ENCODE measurements at places on chromosomes 13 and 19. TPM values are rescaled to one million over a fixed set of nuclear protein-coding genes. Genes with fewer than 3 reads are reported as not detected.

GRCh38 chr13:47291107-47291656 lies 394.3 kb upstream of the HTR2A start:
- no peak for DNase-seq

DNA sequence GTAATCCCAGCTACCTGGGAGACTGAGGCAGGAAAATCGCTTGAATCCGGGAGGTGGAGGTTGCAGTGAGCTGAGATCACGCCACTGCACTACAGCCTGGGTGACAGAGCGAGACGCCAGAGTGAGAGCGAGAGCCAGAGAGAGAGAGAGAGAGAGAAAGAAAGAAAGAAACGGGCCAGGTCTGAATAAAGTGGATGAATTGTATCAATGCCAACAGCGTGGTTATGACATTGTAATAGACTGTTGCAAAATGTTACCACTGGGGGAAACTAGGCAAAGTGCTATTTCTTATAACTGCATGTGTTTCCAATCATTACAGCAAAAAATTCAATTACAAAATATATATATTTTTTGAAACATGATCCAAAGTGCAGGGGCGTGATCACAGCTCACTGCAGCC lies 11.8 kb upstream of the BTBD2 start:
- DNase-seq = peak; percentile 92

DNA sequence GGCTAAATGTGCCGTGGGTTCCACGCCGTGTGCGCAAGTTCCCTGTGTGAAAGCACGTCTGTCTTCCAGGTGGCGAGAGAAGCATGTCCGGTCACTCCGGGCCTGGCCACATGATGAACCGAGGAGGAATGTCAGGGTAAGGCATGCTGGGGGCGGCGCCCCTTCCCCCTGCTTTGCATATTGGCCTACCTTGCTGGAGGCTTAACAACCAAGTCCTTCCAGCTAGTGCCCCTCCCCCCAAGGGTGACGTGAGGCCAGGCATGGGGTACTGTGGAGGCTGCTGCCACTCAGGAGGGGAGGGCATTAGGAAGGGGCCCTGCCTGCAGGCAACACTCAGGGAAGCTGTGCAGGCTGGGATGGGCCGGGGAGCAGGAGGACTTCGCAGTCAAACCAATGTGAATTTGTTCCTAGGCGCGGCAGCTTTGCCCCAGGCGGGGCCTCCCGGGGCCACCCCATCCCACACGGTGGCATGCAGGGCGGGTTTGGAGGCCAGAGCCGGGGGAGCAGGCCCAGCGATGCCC lies 12.5 kb downstream of the MICOS13 start:
- no peak for DNase-seq

- DNase-seq = no peak
Observed at GRCh38 chr13:59024434-59024833, 1139.3 kb downstream of the DIAPH3 start.

DNA sequence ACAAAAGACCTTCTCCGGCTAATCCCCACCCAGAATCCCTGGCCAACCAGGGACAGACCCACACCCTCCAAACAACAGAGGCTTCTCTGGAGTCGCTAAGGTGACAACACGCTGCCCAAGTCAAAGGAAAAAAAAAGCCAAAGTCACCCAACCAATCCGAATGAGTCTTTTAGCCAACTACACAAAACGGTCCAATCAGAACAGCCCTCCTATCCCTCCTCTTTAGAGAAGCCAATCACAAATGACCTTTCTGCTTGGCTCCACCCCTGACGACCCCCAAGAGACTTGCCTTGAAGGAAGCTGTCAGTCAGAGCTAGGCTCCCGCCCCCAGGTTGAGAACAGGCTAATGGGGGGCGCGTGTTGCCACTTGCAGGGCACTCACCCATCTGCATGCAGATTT lies 6.6 kb upstream of the FBXW9 start:
- peak; percentile 58 for DNase-seq

DNA sequence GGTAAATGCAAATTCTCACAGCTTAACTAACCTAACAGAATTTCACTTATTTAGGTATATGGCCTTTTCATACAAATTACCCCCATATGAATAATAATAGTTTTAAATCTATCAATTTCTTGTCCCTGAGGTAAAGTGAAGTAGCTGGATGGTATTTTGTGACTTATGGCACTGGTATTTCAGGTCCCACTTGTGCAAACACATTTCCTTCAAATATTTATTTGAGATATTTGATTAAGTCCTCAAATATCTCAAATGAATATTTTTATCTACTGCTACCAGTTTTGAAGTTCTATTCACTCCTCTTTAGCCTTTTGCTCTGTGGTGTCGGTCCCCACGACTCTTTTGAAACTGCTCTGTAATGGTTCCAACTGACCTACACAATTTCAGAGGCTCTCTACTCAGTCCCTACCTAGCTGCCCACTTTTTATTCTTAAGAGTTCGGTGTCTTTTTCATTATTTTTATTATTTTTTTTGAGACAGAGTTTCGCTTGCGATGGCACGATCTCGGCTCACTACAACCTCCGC lies 59.6 kb upstream of the ZDHHC20 start:
- no peak for DNase-seq

- DNase-seq = no peak
Observed at GRCh38 chr13:67143544-67144115, 86.5 kb downstream of the PCDH9 start.

- no peak for DNase-seq
Observed at GRCh38 chr13:39099231-39099630, 61.0 kb downstream of the NHLRC3 start.

- DNase-seq = peak; percentile 68
Observed at GRCh38 chr19:6091771-6092291, 18.5 kb downstream of the RFX2 start.

DNA sequence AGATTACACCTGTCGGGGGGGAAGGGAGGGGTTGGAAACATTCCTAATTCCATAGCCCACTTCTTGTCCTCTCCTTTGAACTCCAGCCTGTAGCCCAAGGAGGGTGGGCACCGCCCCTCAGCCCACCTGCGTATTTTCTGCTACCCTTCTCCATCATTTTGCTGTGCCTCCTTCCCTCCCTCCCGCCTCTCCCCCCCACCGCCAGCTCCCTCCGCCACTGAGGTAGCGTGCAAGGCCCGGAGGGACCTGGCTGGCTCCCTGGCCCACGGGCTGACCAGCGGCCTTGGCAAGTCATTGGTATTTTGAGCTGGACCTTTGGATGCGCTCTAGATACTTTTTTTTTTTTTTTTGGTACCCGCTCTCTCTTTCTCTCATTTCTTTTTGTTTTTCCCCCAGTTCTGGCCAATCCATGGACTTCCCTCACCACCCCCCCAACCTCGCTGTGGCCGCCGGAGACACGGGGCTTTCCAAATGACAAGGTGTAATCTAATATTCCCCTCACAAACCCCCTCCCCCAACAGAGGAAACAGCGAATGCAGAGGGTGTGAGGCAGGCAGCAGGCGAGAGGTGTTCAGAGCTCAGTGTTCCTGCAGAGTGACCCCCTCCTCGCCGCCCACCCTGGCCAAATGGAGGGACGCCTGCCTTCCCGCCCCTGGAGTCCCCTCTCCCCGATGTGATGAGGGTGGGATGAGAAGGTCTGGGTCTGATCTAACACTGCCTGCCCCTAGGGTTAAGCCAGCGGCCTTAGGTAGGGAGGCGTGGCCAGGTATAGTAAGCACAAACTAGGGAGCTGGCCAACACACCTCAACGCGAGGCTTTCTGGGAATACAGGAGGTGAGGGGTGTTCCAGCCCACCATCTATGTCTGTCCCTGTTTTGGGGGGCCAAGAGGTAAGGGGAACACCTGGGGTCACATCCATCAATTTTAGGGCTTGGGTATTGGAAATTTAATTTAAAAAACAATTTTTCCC lies 89.2 kb downstream of the PTPRS start:
- DNase-seq = no peak

DNA sequence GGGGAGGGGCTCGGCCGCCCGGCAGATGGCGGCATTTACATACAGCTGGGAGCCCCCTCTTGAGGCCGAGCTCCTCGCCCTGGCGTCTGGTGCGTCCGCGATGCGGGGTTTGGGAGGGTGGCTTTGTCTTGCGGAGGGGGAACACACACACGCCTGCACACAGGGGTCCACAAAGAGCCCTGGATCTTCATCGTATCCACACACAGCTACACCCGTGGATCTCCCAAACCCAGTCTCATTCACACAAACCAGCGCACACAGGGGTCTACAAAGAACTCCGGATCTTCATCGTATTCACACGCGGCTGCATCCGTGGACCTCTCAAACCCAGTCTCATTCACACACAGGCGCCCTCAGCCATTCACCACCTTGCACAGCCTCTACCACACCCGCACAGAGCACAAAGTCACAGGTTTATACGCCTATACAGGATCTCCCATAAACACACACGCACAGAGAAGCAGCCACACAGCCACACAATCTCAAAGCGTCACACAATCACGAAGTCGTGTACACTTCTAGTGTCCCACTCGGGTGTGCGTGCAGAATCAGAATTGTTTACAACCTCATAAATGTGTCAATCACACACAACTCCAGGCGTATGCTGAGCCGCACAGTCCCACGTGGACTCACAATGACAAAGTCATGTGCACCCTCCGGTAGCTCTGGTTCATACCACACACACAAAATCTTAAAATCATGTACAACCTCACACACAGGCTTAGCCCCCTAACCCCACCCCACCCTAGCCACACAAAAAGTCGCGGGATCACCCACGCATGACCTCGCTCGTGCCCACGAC lies 550 bp upstream of the DLL3 start:
- peak; percentile 57 for DNase-seq

The IFNL1 gene
- not detected for total RNA-seq

The DNMT1 gene
- 57.5 TPM for total RNA-seq

The KIR2DL1 gene
- total RNA-seq = not detected

The PROZ gene
- not detected for total RNA-seq

Data from GM23248 (cell line).